Foreskin fibroblast (primary cell): ENCODE measurements at places on chromosomes 7 and 10.

DNA sequence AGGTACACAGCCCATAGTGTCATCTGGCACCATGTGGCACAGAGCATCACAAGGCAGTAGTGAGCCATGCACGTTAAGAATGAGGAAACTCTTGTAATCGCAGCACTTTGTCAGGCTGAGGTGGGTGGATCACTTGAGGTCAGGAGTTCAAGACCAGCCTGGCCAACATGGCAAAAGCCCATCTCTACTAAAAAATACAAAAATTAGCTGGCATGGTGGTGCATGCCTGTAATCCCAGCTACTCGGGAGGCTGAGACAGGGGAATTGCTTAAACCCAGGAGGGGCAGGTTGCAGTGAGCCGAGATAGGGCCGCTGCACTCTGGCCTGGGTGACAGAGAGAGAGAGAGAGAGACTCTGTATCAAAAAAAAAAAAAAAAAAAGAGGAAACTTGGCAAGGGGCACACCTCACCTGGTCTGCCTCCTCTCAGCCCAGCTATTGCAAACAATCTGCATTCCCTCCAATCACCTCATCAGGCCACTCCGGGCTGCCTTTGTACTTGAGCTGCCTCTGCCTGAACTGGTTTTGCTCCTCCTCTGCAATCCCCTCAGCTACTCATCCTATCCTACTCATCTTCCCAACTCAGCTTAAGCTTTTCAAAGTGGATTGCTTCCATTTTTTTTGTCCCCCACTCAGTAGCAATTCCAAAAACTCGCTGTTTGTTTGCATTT is 46.0 kb upstream of the OPTN start:
- DNase-seq: no peak

GRCh38 chr7:156222151-156222550 is 409.9 kb upstream of the SHH start:
- DNase-seq: no peak

DNA sequence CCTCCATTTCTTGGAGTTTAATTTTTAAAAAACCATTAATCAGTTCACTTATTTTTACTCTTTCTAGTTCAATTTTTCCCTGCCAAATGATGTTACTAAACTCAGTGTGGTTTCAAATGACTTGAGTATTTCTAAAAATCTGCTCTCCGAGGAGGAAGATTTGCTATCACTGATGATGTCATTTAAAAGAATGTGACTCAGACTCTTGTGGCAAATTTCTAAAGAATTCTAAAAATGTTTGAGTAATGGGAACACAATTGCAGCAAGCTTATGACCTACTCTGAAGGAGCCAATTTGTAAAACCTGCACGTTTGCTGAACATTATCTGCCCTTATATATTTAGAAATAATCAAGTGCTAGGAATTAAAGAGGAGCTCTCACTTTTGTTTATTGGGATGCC is 88.6 kb downstream of the SPAG6 start:
- DNase-seq: peak; percentile 89

DNA sequence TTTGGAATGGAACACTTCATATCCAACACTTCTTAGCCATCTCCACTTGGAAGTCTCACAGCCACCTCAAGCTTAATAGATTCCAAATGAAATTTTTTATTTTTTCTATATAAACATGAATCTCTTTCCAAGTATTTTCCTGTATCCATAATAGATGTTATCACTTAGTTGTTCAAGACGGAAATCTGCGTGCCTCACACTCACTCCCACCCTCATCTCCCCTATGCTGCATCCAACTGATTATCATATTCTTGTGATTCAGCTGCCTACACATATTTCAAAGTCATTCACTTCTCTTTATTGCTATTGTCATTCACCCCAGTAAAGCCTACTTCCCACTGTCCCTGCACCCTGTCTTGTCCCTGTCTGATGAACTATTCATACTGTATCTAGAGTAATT is 70.2 kb upstream of the MKX start:
- DNase-seq: no peak

GRCh38 chr10:66927971-66928770 is 2.3 kb downstream of the LRRTM3 start:
- peak; percentile 2 for DNase-seq

DNA sequence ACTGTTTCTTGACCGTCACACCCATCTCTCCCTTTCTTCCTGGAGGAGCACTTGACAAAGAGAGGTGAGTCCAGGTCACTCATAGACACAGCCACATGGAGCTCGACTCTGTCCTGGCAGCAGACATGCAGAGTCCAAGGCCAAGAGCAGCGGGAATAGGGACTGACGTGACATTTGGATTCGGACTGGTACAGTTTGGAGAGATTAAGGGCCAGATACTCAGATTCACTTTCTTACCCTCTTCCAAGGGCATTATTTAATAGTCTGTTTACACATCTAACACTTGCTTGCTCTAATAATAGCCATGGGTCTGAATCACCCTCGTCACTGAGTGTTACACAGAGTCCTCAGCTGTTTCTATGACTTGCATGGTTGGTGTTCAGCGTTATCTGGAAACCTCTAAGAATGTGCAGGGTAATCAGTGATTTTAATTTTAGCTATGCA is 39.2 kb upstream of the OTUD1 start:
- DNase-seq: peak; percentile 34
